ENCODE measurements at places on chromosomes 12 and 14.

DNA sequence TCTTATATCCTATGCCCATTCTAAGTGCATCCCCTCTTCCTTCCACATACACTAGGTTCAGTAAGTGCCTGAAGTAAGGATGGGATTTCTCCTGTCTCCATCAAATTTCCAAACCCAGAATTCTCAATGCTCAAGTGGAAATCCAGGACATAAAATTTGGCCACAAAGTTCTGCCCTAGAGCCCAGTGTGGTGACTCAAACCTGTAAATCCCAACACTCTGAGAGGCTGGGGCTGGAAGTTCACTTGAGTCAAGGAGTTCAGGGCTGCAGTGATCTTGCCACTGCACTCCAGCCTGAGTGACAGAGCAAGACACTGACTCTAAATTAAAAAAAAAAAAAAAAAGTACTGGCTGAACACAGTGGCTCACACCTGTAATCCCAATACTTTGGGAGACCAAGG is 4.5 kb upstream of the ARF3 start:
- no peak for DNase-seq

DNA sequence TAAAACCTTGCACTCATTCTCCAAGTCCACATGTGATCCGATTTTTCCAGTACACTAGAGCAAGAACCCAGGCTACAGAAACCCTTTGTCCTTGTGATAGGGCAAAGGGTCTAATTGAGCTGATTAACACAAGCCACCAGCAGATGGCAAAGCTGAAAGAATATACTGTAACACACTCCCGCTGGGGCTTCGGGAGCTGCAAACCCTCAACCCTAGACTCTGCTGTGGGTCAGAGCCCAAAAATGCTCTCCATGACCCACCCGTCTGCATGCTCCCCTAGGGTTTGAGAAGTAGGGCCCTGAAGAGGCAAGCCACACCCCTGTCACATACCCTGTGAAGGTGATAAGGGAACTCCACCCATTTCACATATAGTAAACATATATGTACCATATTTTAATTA is 33.6 kb upstream of the PCNX1 start:
- no peak for DNase-seq

- DNase-seq = no peak
These were observed 104.1 kb downstream of the SLC35F4 start for GRCh38 chr14:57761800-57762199.

- no peak for DNase-seq
These were observed 133.5 kb upstream of the HIF1A start for GRCh38 chr14:61561657-61562276.

DNA sequence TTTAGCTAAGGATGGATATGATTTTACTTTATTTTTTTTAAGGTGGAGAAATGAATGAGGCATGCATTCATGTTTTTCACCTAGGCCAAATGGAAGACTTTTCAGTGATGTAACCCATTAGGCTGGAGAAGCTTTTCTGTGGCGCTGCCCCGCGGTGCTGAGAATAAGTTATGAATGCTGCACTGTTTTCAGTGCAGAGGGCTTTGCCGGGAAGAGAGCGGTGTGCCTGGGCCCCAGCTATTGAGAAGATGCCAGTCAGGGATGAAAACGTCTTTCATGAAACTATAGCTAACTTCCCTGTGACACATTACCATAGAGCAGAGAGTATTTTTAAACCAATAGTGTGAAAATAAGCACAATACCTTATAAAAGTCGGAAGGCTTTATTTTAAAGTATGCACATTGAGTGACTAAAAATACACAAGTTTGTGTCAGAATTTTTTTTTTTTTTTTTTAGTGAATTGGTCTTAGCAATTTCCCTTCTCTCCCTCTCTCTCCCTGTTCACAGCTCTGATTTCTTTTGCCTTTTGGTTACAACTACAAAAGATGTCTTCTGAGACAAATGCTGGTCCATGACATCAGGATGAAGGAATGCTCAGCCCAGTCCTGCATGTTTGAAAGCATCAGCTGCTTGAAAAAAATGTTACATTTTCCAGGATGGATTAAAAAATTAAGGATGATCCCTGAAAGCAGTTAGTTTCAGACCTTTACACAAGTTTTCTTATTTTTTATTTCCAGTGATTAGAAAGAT is 48.3 kb downstream of the NPAS3 start:
- no peak for DNase-seq

DNA sequence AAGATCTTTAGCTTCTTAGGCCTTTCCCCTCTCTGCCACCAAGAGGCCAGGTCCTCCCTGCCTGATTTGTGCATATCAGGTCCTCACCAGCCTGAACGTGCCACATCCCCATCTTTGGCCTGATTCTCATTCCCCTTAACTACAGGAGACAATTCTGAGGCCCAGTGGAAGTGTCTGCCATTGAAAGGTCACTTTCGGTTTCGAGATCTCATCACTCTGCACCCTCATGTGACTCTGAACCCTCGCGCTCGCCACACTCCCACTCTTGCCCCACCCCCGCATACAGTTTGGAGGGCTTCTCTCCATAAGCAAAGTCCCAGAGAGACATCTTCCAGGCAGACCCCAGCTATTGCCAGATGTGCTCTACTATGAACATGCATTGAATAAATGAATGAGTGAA is 189.0 kb downstream of the NTF3 start:
- no peak for DNase-seq

- no peak for DNase-seq
These were observed 39.3 kb downstream of the FIGNL2 start for GRCh38 chr12:51809193-51809592.

DNA sequence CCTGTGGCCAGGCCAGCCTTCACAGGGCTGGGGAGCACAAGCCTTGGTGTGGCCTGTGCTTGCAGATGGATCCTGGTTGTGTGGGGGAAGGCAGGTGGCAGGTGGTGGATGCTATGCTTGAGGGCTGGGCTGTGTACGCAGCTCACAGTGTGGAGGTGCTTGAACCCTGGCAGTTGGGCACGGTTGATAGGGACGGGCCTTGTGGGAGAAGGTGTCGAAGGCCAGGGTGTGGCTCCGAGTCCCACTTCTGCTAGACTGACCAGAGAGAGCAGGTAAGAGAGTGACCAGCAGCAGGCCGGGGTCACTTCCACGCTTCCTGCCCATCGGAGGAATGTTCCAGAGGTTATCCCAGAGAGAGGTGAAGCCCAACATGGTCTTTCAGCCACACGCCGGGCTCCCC is 85.5 kb downstream of the CACNA1C start:
- no peak for DNase-seq

GRCh38 chr12:14901228-14901562 is 15.5 kb upstream of the MGP start:
- no peak for DNase-seq

DNA sequence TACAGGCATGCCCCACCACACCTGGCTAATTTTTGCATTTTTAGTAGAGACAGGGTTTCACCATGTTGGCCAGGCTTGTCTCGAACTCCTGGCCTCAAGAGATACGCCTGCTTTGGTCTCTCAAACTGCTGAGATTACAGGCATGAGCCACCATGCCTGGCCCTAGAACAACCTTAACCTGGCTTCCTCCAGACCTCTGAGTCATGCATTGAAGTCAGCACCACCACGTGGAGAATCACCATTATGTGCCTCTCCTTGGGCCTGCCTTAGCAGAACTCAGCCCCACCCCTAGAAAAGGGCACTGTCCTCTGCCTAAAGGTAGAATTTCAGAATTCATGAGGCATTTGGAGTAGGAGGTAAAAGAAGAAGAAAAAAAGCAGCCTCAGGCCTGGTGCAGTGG is 49.0 kb downstream of the LIMA1 start:
- DNase-seq = no peak

GRCh38 chr12:31321186-31321896 is 4.6 kb downstream of the SINHCAF start:
- DNase-seq = no peak

DNA sequence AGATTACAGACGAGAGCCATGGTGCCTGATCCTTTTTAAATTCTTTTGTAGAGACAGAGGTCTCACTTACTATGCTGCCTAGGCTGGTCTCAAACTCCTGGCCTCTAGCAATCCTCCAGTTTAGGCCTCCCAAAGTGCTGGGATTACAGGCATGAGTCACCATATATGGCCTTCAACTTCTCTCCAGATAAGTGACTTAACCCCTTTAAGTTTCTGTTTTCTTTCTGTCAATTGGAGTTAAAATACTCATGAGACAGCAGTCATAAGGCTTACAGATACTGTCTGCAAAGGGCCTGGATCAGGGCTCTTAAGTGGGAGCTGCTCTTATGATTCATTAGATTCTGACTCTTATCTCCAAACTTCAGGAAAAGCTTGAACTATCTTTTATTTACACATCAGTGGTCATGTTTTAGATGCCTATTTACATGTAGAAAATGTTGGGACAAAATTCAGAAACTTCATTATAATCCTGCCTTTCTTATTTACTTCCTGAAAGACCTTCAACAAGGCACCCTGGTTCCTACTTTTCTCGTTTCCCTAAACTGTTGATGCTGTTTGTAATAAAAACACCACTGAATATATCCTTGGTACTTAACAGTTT is 271.5 kb upstream of the TBX3 start:
- DNase-seq = no peak

DNA sequence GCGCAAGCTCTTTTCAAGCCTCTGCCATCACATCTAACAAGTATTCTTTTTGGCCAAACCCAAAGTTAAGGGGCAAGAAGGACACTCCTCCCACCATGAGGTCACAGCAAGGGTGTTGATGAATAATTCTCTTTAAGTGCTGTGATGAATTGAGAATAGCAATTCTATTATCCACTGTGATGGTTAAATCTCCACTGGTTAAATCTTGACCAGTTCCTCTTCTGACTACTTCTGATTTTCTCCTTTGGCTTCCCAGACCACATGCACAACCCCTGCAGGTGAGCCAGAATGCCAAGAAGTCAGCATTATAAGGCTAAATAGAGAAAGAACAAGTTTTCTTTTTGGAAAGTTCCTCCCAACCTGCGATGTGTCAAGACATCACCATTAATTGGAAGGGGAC is 90.6 kb upstream of the BCL2L14 start:
- no peak for DNase-seq

GRCh38 chr12:26302776-26303175 is 107.4 kb downstream of the SSPN start:
- no peak for DNase-seq

DNA sequence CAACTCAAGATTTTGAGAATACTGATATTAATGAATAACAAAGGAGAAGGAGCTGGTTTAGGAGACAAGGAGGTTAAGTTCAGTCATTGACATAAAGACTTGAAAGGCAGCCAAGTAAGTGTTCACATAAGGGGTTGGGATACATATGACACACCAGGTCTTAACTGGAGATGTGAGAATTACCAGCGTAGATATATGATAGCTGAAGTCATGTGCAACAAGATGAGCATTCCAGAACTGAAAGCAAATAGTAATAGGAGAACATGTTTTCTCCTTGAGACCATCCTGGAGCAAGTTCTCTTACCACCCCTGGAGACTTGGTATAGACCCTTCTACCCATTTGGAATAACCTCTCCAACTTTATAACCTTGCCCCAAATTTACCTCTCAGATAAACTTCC is 43.3 kb upstream of the NPFF start:
- no peak for DNase-seq

DNA sequence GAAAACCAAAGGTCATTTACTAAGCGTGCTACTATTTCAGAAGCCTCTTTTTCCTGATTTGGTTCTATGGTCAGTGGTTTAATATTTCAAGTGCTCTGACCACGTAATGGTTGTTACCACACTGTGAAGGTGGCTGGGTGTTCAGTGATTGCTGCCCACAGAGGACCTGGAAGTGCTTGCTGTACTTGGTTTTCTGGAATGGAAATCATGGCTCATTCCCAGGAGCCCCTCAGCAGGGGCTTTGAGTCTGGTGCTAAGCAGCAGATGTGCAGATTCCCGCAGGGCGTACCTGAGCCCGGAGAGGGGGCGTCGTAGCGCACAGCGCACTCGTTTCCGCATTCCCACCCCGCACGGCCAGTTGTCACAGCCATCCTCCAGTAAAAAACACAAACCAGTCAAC is 50.5 kb downstream of the TRAF3 start:
- no peak for DNase-seq

GRCh38 chr14:99067141-99067920 is 204.7 kb downstream of the BCL11B start:
- DNase-seq = no peak

- DNase-seq = no peak
These were observed 53.6 kb downstream of the DYRK2 start for GRCh38 chr12:67702136-67702535.

- no peak for DNase-seq
These were observed 681.0 kb downstream of the RPL10L start for GRCh38 chr14:45970621-45971020.

DNA sequence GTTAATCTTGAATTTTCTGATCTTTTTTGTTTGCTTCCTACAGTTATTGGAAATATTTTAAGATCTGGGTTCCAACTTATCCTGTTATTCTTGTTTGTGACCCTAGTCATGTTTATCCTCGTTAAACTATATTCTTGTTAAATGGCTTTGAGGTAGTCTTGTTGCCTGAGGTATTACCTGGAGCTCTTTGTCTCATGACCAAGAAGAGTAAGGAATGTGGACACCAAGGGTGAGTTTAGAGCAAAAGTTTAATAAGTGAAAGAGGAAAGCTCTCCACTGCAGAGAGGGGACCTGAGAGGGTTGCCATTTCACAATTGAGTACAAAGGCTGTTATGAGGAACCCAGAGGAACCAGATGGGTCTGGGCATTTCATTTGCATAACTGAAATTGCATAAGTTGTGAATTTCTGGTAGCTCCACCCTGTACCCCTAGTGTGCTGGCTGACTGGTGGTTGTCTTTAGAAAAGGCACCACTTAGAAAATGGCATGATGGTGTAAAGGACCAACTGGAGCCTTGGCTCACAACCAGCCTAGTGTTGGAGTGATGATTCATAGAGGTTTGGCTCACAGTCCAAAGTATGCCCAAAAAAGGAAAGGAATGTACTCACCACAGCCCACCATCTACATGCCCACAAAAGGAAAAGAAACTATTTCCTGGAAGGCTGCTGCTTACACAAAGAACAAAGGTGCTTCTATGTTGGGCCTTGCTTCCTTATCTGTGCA is 36.7 kb upstream of the RESF1 start:
- DNase-seq = no peak

GRCh38 chr12:65670775-65671174 is 153.5 kb upstream of the HMGA2 start:
- DNase-seq = no peak

- no peak for DNase-seq
These were observed 25.9 kb downstream of the PPP4R3A start for GRCh38 chr14:91484186-91484585.

DNA sequence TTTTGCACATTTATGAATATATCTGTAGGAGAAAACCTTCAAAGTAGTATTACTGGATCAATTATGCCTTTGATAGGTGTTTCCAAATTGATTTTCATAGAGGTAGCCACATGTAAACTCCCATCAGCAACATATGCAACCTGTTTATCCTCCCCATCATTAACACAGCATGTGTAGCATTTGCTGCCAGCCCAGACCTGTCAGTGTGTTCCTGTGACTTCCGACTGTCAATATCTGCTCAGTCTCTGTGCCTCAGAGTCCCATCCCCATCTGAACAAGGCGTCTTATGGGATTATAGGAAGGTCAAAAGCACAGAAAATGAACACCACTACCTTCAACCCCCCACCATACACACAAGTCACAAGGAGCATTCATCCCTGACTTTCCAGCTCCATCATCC is 9.5 kb upstream of the CAPRIN2 start:
- DNase-seq = no peak

Data from stimulated activated CD4-positive, alpha-beta T cell treated with anti-CD3 and anti-CD28 coated beads, Interleukin-12 subunit alpha, Interleukin-12 subunit beta, amount 100 ng/mL, for 4 hours (primary cell).